Stimulated activated CD8-positive, alpha-beta memory T cell treated with anti-CD3 and anti-CD28 coated beads, Interleukin-4, amount 100 ng/mL, for 48 hours (primary cell): ENCODE measurements at places on chromosomes 4 and X.

DNA sequence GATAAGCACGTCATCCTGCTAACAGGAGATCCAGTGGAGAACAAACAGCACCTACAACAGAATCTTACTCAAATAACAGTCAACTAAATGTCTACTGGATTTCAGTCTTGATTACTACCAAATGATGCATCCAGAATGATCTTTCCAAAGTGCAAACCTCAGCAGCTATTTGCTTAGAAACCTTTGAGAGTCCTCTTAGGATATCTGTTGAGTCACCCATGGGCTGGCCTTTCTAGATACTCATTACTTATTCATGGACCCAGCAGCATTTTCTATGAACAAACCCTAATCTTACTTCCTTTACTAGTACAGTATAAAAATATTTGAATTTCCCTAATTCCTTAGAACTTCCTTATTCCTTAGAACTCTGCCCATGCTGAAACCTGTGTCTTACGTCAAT lies 118.5 kb upstream of the PABPC4L start:
- no peak for DNase-seq

DNA sequence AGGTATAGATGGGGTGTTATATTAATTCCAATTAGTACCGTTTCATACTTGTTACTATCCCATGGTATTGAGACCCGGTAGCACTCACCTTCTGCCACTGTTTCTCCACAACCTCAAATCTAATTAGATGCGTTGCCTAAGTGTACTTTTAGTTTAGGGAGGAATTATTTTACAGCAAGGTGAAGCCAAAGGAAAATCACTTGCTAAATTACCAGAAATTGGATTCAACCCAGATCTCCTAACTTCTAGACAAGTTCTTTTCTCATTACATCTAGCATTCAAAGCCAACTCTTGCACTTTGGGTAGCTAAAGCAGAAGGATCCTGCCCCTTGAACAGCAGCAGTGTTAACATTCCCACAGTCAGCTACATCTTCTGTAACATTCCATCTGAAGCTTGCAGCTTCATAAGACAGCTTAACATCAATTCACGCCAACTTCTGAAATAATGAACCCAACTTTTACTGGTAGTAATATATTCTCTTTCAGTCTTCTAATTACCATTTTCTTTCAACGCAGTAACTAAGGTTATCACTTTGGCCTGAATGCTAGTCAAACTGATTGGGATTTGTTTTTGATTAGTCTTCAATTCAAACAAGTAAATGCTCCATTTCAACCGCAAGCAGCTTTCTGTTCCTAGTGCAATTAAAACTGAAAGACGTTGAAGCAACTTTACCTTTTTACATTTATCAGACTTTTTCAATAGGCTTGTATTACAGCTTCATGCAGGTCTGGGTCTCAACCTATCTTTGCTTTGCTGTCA lies 934 bp upstream of the SEC31A start:
- no peak for DNase-seq

DNA sequence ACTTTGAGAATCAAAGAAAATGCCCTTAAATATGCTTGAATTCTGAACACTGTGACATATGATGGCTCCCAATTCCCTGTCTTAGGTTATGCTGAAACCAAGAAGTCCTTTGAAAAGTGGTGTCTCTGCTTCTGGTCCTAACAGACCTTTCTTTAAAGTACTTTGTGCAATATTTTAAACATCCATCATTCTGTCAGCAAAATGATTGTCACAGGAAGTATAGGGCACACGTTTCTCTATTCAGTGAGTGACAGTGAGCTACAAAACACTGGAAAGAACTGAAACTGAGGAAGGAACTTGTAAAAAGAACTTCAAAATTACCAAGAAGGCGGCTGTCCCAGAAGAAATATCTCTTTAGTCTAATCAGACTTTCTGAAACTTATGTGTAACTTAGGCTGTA lies 12.2 kb upstream of the NUP54 start:
- no peak for DNase-seq

GRCh38 chr4:153209410-153209809 lies 5.2 kb downstream of the TRIM2 start:
- DNase-seq = no peak

- no peak for DNase-seq
Measured at GRCh38 chr4:76384052-76384451, 36.9 kb downstream of the CCDC158 start.

GRCh38 chrX:47162927-47163583 lies 18.0 kb downstream of the RBM10 start:
- DNase-seq = no peak
